CD4-positive, alpha-beta T cell treated with Interleukin-17A for 1 hour (primary cell): ENCODE measurements at places on chromosomes 5 and 9.
A peak's percentile ranks its signal among the peaks of the same experiment; 100 is the strongest.

DNA sequence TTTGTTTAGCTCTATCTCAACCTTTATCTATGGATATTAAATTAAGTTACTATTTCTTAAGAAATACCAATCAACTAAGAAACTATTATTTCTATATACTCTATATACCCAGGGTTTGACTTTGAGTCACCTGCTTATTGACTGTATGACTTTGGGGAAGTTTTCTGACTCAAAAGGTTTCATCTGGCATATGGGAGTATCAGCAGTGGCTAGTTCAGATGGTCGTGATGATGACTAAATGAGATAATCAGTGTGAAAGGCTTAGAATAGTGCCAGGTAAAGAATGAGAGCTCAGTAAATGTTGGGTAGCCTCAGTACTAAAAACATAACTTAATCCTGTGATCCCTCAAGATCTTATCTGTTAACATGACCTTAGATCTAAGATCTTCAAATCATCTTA, 179.7 kb upstream of the ISL1 start:
- DNase-seq, result no peak

GRCh38 chr9:20650313-20650712, 28.0 kb upstream of the MLLT3 start:
- DNase-seq, result no peak

DNA sequence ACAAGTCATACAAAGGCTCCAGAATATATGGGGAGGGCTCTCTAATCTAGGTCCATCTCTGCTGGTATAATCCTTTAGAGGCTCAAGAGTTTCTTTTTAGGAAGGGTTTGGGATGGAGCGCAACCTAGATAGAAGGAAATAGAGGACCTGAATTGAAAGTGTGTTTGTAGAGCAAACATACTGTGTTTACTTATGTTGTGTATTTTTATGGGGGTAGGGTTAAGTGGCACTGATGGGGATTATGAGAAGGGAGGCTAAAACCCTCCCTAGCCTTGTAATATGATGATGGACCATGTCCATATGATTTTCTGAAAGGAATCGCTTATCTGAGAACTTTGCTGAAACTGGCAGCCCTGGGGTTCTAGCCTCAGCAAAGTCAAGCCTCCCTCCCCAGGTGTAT, 4.4 kb upstream of the ELL2 start:
- no peak for DNase-seq

- no peak for DNase-seq
Measured at GRCh38 chr9:110259566-110259965, 3.3 kb upstream of the TXN start.

DNA sequence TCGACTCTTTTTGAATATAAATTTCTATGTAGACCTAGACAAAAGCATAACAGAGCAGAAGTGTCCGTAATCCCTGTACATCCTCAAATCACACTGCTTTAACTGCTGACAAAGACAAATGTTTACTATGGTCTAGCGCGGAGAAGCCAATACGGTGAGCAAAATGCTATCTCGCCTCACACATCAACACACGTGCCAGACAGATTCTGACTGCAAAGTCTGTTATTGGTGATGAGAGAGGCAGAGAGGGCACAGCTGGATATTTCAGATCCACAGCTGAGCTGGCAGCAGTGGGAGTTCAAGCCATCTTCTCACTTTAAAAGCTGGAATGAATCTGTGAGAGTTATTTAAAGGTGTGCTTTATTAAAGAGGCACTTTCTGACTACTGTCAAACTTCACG, 124.3 kb downstream of the ARL15 start:
- no peak for DNase-seq

DNA sequence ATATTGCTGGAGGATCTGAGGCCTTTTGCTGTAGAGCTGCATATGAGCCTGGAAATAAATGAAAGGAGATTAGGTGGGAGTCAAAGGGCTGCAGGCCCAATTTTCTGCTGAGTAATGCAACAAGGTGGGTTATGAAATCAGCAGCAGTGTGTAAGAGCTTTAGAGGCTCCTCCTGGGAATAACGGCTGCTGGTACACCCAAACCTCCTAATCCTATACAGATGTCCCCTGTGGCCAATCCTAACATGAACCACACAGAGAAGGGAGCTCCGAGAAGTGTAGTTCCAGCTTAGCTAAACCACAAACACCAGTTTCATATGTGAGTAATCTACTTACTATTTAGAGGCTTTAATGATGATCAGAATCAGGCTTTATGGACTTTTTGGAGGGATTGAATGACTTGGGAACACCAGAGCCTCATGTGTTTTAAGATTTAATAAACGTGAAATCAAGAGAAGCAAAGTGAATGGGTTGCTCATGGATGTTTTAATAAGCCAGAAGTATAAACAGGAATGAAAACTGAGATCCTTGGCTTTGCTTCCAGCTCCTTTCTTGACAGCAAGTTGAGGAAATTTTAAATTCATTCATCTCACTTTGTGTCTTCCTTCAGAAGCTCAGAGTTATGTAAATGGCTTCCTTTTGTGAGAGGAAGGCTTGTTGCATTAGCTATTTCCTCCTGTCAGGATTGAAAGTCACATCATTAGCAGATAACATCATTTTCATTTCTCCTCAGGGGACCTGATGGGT, 437.5 kb downstream of the TMEM232 start:
- no peak for DNase-seq

DNA sequence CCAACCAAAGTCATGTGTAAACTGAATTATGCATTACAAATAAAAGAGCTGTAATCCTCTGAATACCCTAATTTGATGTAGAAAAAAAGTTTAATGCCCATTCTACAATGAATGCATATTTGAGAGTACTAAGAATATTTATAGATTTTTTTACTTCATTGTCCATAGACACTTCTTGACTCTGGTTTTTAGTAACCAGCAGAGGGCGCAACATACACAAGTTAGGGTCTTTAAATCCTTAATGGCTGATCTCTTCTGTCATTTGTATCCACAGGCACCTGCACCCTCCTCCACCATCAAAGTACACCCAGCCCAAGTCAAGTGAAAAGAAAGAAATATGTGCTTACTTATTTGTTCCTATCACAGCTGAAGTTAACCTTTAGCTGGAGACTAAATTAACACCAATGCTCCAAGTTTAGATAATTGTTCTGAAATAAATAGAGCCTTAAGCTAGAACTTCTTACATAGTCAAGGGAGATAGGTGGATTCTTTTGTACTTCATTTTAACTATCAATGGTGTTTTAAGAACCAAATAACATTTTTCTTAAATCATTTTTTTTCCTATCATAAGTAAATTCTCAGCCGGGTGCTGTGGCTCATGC, 524.2 kb upstream of the DAB2 start:
- DNase-seq, result peak; percentile 81

DNA sequence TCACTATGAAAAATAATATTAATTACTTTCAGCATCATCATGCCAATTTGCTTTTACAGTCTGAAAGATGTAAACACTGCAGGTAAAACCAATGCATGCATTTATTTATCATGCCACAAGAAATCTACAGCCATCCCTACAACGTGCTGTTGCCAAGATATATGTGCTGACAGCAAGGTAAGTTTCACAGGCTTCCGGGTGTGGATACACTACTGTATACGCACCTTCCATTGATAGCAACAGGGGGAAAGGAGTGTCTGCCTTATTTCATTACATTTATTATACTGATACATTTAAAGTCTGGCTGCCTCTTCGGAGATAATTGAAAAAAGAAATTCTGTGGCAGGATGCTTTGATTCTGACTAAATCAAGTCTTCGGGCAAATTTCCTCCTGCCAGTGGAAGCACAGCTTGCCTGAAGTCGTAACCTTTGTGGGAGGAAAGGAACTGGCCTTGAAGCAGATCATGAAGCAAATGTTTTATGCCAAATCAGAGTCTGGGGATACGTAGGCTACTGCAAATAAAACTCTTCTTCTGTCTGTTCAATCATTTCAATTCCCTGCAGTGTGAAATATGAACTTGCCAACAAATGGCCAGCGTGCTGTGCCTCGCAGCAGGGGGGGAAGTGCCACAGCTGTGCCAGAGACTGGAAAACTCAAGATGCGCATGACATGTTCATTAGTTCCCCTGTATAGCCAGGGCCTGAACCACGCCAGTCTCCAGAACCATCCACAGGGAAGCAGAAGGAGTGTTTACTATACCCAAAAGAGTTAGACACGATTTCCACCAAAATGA, 268.1 kb downstream of the EFNA5 start:
- no peak for DNase-seq
